ENCODE measurements at places on chromosomes 6 and 20. TPM values are rescaled to one million over a fixed set of nuclear protein-coding genes. Genes with fewer than 3 reads are reported as not detected.

DNA sequence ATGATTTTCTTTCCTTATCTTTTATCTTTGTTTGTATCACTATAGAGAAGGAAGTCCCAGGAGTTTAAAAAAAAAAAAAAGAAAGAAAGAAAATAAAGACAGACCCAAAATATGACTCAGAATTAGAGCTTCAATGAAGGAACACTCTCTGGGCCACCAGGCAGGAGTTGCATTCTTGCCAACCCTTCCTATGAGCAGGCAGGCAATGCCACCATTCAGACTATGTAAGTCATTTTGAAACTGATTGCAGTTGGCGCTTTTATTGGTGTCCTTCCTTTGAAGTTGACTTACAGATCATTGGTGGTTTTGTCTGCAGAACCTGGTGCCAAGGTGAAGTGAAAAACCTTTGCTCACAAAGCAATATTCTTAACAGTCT is 50.3 kb downstream of the MYB start:
- no peak for DNase-seq

DNA sequence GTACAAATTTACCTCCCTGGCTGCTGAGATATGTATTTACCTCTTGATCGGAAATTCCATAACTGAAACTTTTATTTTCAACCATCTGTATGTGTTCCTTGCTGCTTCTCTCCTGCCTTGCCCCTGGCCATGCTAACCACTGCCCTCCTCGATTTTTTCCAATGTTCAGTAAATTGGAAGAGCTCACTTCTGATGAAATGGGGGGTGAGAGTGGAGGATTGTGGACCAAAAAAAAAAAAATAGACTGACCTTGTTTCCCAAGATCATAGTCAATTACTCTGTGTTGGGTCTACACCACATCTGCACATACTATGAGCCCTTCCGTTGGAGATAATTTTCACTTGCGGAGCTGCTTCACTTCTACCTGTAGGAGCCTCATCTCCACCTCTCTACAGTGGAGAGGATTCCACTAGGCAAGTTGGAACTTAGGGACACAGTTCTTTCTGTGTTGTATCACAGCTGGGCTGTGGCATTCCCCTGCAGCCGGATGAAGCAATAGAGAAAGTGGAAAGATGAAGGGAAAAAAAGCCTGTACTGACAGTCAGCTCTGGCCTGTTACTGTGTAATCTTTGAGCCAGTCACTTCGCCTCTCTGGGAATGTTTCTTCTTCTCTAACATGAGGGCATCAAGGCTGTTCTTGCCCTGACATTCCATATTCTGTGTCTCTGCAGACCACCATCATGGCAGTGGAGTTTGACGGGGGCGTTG is 1.6 kb downstream of the PSMB9 start:
- DNase-seq: no peak

Gene CNR1
- not detected for total RNA-seq

Gene CFB
- 0.40 TPM for total RNA-seq

Gene SNRPB
- total RNA-seq: 423 TPM

Gene CAPN11
- not detected for total RNA-seq

All from CD8-positive, alpha-beta memory T cell (primary cell).